Astrocyte (in vitro differentiated cells and primary cell): ENCODE measurements at places on chromosomes 7 and 10.

DNA sequence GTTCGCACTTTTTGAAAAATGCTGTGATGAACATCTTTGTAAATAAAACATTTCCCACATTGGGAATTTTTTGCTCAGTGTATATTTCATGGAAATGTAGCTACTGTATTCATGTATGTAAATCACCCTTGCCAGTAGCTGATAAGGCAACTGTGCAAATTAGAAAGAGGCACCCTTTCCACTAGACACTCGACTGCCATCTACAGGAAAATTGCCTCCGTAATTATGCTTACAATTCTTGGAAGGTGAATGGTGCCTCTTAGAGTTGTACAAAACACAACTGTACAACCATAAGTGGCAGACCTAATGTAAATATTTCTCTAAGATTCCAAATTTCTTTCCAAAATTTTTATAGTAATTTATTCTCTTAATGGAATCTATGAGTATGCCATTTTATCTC, 491.7 kb downstream of the CCSER2 start:
- H3K4me3 ChIP-seq = no peak overlapping the region
- H3K27me3 ChIP-seq = no peaks in the 10 kb centered on the region
- H3K36me3 ChIP-seq = no peaks in the 10 kb centered on the region
- no peak for DNase-seq
- H3K27ac ChIP-seq = no peak overlapping the region
- H3K4me1 ChIP-seq = peaks cover 7% of the 10 kb centered on the region

DNA sequence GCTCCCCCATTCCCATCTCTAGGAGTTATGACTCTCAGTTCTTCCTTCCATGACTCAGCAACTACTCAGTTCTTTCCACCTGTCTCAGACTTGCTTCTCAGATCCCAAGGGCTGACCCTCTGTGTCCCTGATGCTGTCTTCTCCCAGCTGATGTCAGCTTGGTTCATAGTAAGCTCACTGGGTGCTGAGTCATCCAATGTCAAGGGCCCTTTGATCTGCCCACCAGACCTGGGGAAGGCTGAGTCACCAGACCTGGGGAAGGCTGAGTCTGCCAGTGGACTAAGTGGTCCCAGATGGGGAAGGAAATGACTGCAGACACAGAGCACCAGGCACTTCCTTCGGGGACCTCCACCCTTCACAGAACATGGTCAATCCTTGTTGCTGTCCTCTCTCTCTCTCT, 76.1 kb upstream of the ZEB1 start:
- no peaks in the 10 kb centered on the region for H3K27me3 ChIP-seq
- H3K4me3 ChIP-seq = no peak overlapping the region
- H3K27ac ChIP-seq = peak overlapping the region; percentile 79
- H3K4me1 ChIP-seq = peaks cover 15% of the 10 kb centered on the region

GRCh38 chr10:34933676-34934075, 118.6 kb upstream of the PARD3 start:
- H3K36me3 ChIP-seq = no peaks in the 10 kb centered on the region
- no peaks in the 10 kb centered on the region for H3K4me1 ChIP-seq
- no peak overlapping the region for H3K4me3 ChIP-seq
- DNase-seq = no peak
- H3K27ac ChIP-seq = no peak overlapping the region

DNA sequence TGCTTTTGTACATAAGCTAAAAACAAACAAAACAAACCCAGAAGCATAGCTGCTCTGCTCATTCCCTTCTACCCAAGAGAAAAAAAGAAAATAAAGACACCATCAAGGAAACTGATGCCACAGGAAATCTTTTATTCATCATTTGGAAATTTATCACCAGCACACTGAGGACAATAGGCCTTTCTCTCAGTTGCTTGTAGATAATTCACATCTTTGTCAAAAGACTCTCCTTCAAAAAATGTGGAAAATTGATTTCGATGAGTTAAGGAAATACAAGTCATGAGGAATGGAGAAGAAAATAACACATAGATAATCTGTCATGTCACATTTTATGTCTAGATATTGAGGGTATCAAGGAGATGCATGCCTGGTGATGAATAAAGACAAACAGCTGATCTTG, 53.5 kb downstream of the ZNF37A start:
- no peak overlapping the region for H3K27ac ChIP-seq
- no peaks in the 10 kb centered on the region for H3K4me1 ChIP-seq

DNA sequence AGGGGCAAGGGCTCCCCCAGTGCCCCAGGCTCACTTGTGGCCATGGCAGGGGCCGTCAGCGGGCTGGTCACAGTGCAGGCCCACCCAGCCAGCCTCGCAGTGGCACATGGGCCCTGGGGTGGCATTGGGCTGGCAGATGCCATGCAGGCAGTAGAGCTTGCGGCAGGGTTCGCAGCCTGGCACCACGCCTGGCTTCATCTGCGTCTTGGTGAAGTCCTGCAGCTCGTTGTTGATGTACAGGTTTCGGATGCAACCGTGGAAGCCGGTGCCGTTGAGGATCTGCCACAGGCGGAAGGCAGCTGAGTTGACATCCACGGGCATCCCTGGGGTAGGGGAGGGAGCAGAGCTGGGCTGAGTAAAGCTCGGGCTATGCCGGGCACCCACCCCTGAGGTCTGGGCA, 170.6 kb downstream of the LCOR start:
- no peak overlapping the region for H3K27ac ChIP-seq
- H3K36me3 ChIP-seq = no peaks in the 10 kb centered on the region
- no peak for DNase-seq
- peaks cover 3% of the 10 kb centered on the region for H3K27me3 ChIP-seq
- H3K4me1 ChIP-seq = peaks cover 10% of the 10 kb centered on the region

DNA sequence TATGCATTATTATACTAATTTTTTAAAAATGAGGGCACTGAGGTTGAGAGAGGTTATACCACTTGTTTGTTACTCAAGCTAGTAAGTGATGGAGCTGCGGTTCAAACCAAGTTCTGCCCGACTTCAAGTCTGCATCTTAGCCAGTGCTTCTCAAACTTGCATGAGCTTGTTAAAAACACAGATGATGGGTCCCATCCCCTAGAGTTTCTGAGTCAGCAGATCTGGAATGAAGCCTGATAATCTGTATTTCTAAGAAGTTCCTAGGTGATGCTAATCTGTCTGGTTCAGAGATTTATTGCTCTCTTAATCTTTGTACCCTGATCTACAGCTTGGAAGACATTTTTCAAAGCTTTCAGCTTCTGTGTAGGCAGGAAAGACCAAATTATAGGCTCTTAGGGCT, 67.7 kb upstream of the CC2D2B start:
- H3K27ac ChIP-seq = no peak overlapping the region
- H3K4me3 ChIP-seq = no peak overlapping the region

DNA sequence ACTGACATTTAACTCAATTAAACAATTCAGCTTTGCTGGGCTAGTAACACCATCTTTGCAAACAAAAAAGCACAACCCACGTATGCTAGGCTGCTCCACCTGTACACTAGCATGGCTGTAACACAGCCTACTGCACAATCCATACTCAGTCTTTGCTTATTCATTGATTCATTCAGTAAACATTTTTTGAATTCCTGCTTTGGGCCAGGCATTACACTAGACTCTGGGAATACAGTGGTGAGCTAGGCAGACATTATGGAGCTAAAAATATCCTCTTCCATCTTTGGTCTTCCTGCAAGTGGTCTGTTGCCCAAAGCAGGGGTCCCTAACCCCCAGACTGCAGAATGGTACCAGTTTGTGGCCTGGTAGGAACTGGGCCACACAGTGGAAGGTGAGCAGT, 9.9 kb downstream of the CNNM1 start:
- no peak overlapping the region for H3K27ac ChIP-seq
- H3K4me3 ChIP-seq = no peak overlapping the region
- H3K27me3 ChIP-seq = no peaks in the 10 kb centered on the region

- H3K4me3 ChIP-seq = no peak overlapping the region
- no peaks in the 10 kb centered on the region for H3K36me3 ChIP-seq
- H3K27me3 ChIP-seq = no peaks in the 10 kb centered on the region
- no peak overlapping the region for H3K27ac ChIP-seq
- no peaks in the 10 kb centered on the region for H3K4me1 ChIP-seq
These were observed 322.8 kb downstream of the GLRX3 start for GRCh38 chr10:130459011-130459410.

GRCh38 chr7:99720800-99721595, 14.0 kb downstream of the CYP3A7 start:
- H3K27ac ChIP-seq = no peak overlapping the region
- H3K27me3 ChIP-seq = no peaks in the 10 kb centered on the region
- DNase-seq = no peak
- no peaks in the 10 kb centered on the region for H3K36me3 ChIP-seq

GRCh38 chr10:72082856-72083789, 5.2 kb downstream of the SPOCK2 start:
- peaks cover 42% of the 10 kb centered on the region for H3K27me3 ChIP-seq
- H3K4me1 ChIP-seq = peaks cover 4% of the 10 kb centered on the region
- no peak overlapping the region for H3K4me3 ChIP-seq

DNA sequence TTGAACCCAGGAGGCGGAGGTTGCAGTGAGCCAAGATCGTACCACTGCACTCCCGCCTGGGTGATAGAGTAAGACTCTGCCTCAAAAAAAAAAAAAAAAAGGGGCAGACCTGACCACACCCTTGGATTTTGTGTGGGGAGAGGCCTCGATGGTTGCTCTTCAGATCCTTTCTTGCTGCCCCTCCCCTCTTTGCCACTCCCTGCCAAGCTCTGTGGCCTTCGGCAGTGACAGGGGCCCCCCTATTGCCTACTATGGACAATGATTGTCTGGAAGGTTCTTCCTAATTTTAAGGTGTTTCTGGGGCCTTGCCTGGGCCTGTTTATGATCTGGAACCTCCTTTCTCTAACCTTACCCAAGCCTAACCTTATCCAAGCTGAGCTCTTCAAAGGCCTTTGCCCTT, 795 bp downstream of the PRF1 start:
- H3K36me3 ChIP-seq = no peaks in the 10 kb centered on the region
- no peaks in the 10 kb centered on the region for H3K4me1 ChIP-seq
- DNase-seq = no peak

- H3K36me3 ChIP-seq = no peaks in the 10 kb centered on the region
- H3K4me3 ChIP-seq = no peak overlapping the region
- no peaks in the 10 kb centered on the region for H3K27me3 ChIP-seq
- no peak overlapping the region for H3K27ac ChIP-seq
- peak; percentile 66 for DNase-seq
These were observed 253.1 kb downstream of the FZD1 start for GRCh38 chr7:91517201-91517785.

- H3K36me3 ChIP-seq = no peaks in the 10 kb centered on the region
- no peak overlapping the region for H3K27ac ChIP-seq
- H3K27me3 ChIP-seq = no peaks in the 10 kb centered on the region
- peak; percentile 68 for DNase-seq
These were observed 236.9 kb downstream of the SLC25A13 start for GRCh38 chr7:96084881-96085553.

DNA sequence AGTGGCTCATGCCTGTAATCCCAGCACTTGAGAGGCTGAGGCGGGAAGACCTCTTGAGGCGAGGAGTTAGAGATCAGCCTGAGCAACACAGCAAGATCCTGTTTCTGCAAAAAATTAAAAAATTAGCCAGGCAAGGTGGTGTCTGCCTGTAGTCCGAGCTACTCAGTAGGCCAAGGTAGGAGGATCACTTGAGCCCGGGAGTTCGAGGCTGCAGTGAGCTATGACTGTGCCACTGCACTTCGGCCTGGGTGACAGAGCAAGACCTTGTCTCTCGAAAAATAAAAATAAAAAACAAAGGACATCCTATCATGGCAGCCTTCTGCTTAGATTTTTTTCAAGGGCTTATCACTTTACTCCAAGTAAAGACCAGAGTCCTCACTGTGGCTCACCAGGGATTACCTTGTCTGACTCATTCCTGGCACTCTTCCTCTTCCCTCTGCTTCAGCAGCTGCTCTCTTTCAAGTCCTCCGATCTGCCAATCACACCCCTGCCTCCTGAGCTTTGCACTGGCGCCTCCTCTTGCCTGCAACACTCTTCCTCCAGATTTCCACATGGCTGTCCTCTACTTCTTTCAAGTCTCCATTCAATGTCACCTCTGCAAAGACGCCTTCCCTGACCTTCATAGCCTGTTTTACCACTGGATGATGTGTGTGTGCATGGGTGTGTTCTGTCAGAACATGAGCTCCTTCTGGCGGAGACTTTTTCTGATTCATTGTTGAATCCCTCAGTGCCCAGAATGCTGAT, 7.7 kb downstream of the PRTFDC1 start:
- no peaks in the 10 kb centered on the region for H3K27me3 ChIP-seq
- DNase-seq = peak; percentile 87
- no peak overlapping the region for H3K27ac ChIP-seq
- peaks cover 13% of the 10 kb centered on the region for H3K4me1 ChIP-seq
- no peak overlapping the region for H3K4me3 ChIP-seq

- H3K27me3 ChIP-seq = no peaks in the 10 kb centered on the region
- H3K4me1 ChIP-seq = no peaks in the 10 kb centered on the region
- no peaks in the 10 kb centered on the region for H3K36me3 ChIP-seq
- H3K4me3 ChIP-seq = no peak overlapping the region
These were observed 1277.1 kb downstream of the GATA3 start for GRCh38 chr10:9331583-9332008.

DNA sequence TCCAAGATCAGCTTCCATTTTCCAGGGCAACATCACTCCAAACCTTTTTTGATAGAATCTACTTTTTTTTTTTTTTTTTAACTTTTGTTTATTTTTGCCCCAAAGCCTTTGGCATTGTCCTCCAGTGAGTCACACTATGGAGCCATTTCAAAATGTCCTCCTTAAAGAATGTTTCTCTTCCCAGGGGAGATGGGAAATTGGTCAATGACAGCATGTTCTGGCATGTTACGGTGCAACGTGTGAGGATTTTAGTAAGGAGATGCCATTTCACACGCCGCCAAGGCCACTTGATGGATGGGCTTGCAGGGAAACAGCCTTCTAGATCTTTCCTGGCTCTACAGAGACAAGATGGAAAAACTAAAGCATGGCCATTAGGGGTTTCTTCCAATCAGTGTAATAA, 30.7 kb upstream of the TRIL start:
- H3K4me1 ChIP-seq = peaks cover 11% of the 10 kb centered on the region
- H3K36me3 ChIP-seq = no peaks in the 10 kb centered on the region
- no peaks in the 10 kb centered on the region for H3K27me3 ChIP-seq
- H3K27ac ChIP-seq = peak overlapping the region; percentile 30
- H3K4me3 ChIP-seq = no peak overlapping the region

- H3K36me3 ChIP-seq = peaks cover 4% of the 10 kb centered on the region
- H3K4me1 ChIP-seq = peaks cover 16% of the 10 kb centered on the region
- no peaks in the 10 kb centered on the region for H3K27me3 ChIP-seq
- H3K27ac ChIP-seq = peak overlapping the region; percentile 37
- no peak overlapping the region for H3K4me3 ChIP-seq
These were observed 6.4 kb downstream of the AGBL3 start for GRCh38 chr7:134992626-134993179.

- DNase-seq = no peak
- H3K4me1 ChIP-seq = no peaks in the 10 kb centered on the region
- no peak overlapping the region for H3K4me3 ChIP-seq
- no peaks in the 10 kb centered on the region for H3K36me3 ChIP-seq
- H3K27me3 ChIP-seq = no peaks in the 10 kb centered on the region
These were observed 37.8 kb downstream of the CRHR2 start for GRCh38 chr7:30644286-30644955.
